ENCODE measurements at places on chromosomes 7 and 10. TPM values are rescaled to one million over a fixed set of nuclear protein-coding genes. Genes with fewer than 3 reads are reported as not detected.
A peak's percentile ranks its signal among the peaks of the same experiment; 100 is the strongest.

- peak overlapping the region; percentile 92 for H3K27ac ChIP-seq
- DNase-seq: peak; percentile 85
- peaks cover 24% of the 10 kb centered on the region for H3K4me1 ChIP-seq
- no peak overlapping the region for H3K4me3 ChIP-seq
Measured at GRCh38 chr7:46603780-46604179, 682.7 kb upstream of the IGFBP3 start.

The HOXA11 gene
- total RNA-seq: not detected

DNA sequence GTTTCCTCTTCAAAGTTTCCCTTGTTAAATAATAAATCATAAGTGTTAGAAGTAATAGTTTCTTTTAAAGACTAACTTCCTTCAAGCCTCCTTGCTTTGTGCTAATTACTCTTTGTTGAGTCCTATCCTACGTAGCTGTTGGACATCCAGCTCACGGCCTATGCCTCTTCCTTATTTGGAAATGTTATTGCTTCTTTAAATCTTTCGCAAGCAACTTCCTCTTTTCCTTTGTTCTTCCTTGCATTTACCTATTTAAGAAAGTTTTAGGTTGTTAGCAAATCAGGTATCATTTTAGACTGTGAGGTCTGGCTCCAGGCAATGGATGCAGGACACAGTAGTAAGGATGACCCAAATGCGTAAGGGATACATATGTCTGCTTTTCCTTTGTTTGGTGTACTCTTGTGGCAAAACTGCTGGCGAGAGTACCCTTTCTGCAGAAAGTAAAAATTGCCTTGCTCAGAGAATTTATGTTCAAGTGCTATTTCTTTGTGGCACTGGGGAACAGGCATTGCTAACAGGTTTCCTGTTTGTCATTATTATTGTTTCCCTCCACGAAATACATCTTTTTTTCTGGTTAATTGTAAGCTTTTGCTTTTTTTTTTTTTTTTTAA, 110.5 kb downstream of the DYNC2I1 start:
- H3K4me3 ChIP-seq: no peak overlapping the region
- DNase-seq: no peak
- peaks cover 2% of the 10 kb centered on the region for H3K4me1 ChIP-seq
- H3K27ac ChIP-seq: no peak overlapping the region
- peaks cover 3% of the 10 kb centered on the region for H3K27me3 ChIP-seq
- H3K36me3 ChIP-seq: no peaks in the 10 kb centered on the region

The NODAL gene
- total RNA-seq: not detected

GRCh38 chr10:111479966-111480365, 403.1 kb downstream of the ADRA2A start:
- no peak for DNase-seq
- no peaks in the 10 kb centered on the region for H3K27me3 ChIP-seq
- no peaks in the 10 kb centered on the region for H3K36me3 ChIP-seq
- H3K27ac ChIP-seq: no peak overlapping the region

The NYAP1 gene
- total RNA-seq: 0.89 TPM

The PTF1A gene
- total RNA-seq: not detected

DNA sequence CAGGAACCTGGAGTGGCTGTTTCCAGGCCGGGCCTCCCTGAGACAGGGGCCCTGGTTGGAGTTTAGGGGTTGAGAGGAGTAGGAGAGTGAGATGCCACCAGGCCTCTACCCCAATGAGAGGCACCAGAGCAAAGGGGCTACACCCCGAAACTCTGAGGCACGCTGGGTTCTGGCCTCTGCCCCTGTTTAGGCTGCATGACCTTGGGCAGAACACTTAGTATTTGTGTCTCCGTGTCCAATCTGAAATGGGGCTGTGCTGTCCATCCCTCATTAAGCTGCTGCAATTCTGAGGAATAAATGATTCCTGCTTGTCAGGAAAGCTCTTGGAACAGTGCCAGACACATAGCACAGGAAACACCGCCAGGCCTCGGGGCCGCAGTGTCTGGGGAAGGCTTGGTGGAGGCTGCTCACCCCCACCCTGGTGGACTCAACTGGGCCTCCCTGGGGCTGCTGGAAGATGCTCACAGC, 40.5 kb upstream of the SAMD8 start:
- no peaks in the 10 kb centered on the region for H3K27me3 ChIP-seq
- H3K36me3 ChIP-seq: no peaks in the 10 kb centered on the region
- H3K4me1 ChIP-seq: no peaks in the 10 kb centered on the region
- no peak overlapping the region for H3K4me3 ChIP-seq

GRCh38 chr10:74078037-74078436, 72.6 kb downstream of the AP3M1 start:
- peak overlapping the region; percentile 90 for H3K27ac ChIP-seq
- H3K27me3 ChIP-seq: no peaks in the 10 kb centered on the region
- peaks cover 56% of the 10 kb centered on the region for H3K4me1 ChIP-seq
- no peak for DNase-seq

DNA sequence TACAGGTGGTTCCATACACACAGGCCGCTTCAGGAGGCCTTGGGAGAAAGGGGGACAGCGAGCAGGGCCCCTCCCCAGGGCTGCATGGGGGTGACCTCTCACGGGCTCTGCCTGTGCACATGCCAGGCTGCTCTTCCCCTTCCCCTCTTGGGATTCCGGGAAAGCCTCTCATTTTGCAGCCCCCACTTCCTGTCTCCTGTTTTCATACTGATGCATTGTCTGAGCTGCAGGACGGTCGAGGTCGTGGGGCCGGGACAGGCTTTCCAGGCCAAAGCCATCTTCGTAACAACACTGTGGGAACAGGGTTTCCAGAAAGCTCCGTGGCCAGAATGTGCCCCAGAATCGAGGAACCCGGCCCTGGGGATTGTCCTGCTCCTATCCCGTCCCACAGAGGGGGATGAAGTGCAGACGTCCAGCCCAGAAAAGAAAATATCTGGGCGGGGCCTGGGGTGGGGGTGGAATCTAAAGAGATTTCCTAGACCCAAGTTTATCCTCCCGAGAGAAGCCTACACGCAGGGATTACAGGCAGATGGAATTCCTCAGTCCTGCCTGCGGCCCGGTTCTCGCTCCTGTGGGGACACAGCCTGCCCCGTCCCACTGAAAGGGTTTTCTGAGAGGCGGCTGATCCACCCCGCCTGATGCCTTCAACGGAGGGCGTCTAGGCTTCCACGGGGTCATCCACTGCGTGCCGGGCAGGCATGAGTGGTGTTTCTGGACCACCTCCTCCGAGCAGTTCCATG, 29.5 kb upstream of the DNAAF5 start:
- peaks cover 24% of the 10 kb centered on the region for H3K4me1 ChIP-seq
- H3K4me3 ChIP-seq: no peak overlapping the region
- no peaks in the 10 kb centered on the region for H3K27me3 ChIP-seq

DNA sequence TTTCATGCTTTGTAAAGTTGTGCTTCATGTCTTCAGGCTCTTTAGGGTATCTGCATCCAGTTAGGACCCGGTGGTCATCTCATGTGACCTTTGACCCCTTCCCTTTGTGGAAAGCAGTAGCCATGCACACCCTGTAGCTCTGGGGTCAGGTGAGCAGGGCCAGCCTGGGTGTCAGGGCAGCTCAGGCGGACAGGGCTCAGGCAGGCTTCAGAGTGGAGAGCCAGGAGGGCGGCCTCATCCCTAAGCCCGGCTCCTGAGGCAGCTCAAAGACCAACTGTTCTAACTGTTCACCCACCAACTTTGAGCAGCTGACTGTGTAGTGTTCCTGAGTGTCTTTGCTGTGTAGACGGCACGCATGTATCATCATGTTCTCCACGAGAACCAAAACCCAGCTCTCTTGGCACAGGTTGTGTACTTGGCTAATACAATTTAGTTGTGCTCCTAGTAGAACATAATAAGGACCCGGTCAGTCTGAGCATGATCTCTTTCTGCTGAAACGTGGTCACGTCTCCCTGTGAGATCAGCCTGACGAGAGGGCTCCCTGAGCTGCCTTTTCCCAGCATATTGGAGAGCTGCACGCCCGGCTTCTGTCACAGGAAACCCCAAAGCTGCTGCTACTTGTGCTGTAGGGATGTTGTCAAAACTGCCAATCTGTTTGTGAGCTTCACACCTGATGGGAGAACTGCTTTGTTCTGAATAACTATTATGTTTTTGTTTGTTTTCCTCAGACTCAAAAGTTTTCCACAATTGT, 30.0 kb downstream of the EEPD1 start:
- no peaks in the 10 kb centered on the region for H3K27me3 ChIP-seq
- H3K36me3 ChIP-seq: peaks cover 2% of the 10 kb centered on the region
- H3K27ac ChIP-seq: no peak overlapping the region
- no peak for DNase-seq

DNA sequence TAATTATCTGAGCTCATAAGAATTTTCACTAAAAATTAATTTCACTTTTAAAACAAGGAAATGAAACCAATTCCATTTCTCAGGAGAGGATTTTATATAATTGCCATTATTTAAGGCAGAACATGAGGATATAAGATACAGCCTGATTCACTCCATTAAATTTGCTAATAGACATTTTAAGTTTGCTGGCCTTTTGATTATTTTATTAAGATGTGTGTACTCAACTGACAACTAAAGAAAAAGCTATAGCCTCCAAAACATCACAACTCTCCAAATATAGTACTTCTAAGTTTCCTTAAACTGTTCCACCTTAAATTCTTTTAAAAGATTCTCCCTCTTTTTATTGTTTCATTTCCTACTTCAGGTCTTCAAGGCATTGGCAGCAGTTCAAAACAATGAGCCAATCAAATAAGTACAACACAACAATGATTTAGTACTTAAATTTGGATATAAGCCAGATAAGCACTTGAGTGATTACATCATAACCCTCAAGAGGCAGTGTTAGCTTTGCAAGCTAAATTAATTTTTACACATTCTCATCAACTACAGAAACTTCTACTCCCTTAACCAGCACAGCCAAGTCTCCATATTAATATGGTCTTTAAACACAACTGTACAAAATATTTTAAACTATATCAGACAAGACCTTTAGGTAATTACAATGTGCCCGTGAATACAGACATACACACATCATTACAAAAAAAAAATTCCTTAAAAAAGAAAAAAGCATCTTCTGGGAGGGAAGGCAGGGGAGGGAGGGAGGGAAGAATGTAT, 121.8 kb downstream of the KMT2C start:
- no peak for DNase-seq
- no peaks in the 10 kb centered on the region for H3K27me3 ChIP-seq
- peaks cover 24% of the 10 kb centered on the region for H3K4me1 ChIP-seq
- H3K36me3 ChIP-seq: peaks cover 2% of the 10 kb centered on the region
- no peak overlapping the region for H3K4me3 ChIP-seq
- H3K27ac ChIP-seq: peak overlapping the region; percentile 77
